A172 (cell line): ENCODE measurements at places on chromosomes 13 and 19.
A peak's percentile ranks its signal among the peaks of the same experiment; 100 is the strongest.

DNA sequence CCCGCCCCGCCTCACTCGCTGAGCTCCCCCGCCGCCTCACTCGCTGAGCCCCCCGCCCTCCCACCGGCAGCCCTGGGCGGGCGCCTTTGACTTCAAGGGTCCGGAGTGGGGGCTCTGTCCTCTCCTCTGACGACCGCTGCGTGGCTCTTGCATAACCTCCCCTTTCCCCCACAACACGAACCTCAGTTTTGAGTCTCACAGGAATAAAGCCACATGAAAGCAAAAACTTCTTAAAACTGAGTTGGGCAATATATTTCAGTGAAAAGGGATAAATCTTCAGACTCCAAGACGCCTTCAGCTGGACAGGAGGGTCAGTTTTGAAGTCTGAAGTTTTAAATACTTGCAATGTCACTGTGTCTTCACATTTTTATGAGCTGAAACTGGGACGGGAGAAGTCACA lies 70.6 kb upstream of the C13orf46 start:
- DNase-seq: peak; percentile 16

DNA sequence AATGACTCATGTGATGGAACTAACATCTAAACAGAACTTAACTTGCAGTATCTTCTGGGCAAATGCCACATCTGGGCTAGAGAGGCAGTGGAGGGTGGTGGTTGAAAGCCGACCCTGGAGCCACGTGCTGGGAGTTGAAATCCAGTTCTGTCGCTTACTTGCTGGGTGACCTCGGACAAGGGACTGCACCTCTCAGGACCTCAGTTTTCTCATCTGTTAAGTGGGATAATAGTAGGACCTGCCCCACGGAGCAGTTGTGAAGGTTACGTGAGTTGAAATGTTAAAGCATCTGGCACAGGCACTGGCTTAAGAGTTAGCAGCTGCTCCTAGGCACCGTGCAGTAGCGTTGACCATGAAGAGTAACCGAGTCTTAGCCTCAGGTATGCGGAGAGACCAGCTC lies 76.1 kb downstream of the SIPA1L3 start:
- DNase-seq: no peak

GRCh38 chr13:112203614-112204013 lies 136.7 kb downstream of the SOX1 start:
- DNase-seq: no peak

- no peak for DNase-seq
Measured at GRCh38 chr13:48296528-48296927, 7.0 kb upstream of the RB1 start.

DNA sequence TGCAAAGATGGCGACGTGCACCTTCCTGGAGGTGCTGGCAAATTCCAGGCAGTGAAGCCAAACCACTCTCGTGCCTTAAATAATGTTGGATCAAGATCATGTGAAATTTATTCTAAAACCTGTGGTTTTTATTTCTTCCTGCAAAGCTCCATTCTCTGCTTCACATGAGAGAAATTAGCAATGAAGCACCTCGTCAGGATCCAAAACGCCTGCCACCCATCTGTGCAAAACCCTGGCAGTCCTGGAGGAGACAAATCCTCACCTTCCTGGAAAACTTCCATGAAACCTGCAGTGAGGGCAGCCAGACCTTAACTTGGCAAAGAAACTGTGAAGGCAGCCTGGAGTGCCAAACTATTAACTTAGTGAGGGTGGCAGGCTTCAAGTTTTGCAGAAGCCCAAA lies 47.6 kb downstream of the CHST8 start:
- DNase-seq: no peak
